ENCODE measurements at places on chromosomes 7 and 10.

GRCh38 chr10:77638321-77639101, 903 bp upstream of the KCNMA1 start:
- no peak for DNase-seq

GRCh38 chr10:78550090-78550489, 516.4 kb downstream of the RPS24 start:
- DNase-seq: no peak

DNA sequence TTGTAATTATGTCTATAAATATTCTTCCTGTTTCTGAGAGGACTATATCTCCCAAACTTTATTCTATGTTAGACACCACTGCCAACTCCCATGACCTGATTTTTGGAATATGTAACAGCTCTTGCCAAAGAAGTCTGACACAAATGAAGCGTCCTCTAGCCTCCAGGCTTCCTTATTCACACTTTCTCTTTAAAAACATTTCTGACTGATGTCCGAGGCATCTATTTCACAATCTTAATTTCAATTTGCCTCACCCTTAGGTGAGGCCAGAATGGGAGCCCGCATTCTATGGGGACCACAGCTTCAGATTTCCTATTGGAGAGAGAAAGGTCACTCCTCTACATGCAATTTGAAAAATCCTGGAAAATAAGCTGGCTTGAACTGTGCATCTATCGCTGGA, 873.2 kb downstream of the GATA3 start:
- DNase-seq: no peak

DNA sequence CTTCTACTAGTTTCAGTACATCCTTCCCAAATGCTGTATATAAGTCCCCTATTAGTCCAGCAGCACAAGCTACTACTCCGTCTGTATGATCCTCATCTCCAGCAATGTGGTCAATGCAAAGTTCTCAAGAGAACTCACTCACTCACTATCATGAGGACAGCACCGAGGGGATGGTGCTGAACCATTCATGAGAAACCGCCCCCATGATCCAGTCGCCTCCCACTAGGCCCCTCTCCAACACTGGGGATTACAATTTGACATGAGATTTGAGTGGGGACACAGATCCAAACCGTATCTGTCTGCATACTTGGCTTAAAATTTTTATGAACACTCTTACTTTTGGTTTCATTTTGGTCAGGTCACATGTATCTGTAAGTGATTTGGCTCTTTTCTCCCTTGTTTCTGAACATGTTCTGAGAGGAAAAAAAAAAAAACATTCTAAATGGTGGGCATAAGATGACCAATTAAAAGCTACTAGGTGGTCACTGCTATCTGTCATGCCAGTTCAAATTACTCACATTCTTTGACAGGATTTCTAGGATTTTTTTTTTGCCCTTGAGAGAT, 60.1 kb downstream of the ZNF783 start:
- DNase-seq: no peak

DNA sequence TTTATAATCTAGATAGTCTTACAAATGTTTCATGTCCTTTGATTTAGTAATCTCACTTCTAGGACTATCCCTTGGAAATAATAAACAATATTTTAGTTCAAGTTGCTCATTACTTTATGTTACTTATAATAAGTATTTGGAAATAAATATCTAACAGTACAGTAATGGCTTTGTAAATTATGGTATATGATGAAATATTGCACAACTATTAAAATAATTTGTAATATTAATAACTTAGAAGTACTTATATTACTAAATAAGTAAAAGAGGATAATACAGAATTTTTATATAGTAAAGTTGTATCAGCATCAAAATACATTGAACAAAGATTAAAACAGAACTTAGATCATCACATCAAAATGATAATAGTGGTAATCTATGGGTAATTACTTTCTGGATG, 41.1 kb downstream of the SP4 start:
- DNase-seq: no peak

DNA sequence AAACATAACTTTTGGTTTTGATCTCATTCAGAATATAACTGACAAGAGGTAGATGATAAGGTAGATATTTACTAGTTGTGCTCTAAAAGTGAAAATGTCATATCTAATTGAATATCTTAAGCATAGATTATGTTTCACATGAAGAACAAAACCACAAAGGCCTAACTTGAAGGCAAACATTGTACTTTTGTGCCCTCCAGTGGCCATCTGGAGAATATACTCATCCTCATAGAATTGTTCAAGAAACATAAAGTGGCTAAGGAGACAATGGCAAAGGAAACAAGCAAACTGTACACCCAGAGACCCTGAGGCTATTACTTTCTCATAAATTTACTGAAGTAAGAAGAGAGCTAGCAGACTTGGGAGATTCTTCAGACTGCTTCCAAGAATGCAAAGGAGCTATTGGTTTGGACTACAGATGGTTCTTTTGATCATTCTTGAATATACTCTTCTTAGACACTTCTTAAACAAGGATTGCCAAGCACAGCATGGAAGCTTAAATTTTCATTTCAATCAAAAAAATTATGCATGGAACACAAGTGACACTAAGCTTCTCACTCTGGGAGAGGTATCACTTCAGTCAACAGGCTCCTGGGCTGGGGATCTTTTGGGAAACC, 98.2 kb upstream of the DKK1 start:
- no peak for DNase-seq

- peak; percentile 93 for DNase-seq
Measured at GRCh38 chr10:7408291-7409044, 2.4 kb downstream of the SFMBT2 start.

GRCh38 chr7:10759120-10759519, 214.6 kb upstream of the PHF14 start:
- no peak for DNase-seq

DNA sequence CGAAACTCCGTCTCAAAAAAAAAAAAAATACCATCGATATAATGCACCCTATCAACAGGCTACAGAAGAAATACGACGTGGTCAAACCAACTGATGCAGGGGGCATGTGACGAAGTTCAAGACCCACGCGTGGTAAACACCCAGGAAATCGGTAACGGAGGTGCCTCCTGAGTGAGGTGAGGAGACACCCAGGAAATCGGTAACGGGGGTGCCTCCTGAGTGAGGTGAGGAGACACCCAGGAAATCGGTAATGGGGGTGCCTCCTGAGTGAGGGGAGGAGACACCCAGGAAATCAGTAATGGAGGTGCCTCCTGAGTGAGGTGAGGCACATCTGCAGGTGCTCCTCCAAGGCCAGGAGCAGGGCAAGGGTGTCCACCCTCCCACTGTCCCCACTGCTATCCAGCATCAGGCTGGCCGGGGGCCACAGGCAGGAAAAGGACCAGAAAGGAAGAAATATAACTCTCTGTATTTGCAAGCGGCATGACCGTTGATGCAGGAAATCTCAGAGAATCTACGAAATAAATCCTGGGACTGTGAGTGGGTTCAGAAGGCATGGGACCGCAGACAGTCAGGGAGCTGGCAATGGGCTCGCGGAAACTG, 10.7 kb upstream of the GPR146 start:
- DNase-seq: no peak

- DNase-seq: no peak
Measured at GRCh38 chr7:133248901-133249300, 4.0 kb upstream of the EXOC4 start.

DNA sequence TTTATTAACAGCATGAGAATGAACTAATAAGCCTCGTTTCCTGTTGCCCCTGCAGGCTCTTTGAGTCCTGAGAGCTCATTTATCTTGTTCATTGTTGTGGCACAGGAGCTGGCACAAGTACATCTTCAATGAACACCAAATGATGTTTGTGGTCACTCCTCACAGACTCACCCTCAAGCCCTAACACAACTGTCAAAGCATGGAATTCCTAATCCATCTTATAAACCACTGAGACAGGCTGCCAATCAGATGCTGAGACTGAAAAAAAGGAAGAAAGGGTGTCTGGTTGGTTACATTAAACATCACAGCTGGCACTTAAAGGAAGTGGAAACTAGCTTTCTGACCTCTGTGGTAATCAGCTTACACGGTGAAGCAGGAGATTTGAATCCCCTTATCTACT, 7.7 kb upstream of the CCDC172 start:
- DNase-seq: no peak

GRCh38 chr10:72353028-72353964, 1.4 kb downstream of the DNAJB12 start:
- no peak for DNase-seq

DNA sequence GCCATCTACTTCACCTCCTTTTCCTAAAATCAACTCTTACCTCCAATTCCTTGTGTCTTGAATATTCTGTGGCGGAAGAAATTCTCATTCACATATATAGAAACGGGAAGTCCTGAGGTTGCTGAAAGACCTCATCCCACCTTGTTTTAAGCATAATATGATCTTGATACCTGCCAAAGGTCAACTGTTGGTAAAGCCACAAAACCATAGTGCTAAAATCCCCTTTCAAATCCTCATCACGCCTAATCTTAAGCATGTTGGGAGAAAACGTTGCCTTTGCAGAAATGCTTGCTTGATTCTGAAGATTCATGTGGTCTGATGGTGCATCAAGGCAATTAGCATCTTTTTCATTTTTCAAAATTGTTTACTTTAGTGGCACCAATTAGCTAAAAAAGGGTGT, 8.5 kb downstream of the ANKRD22 start:
- no peak for DNase-seq

- DNase-seq: no peak
Measured at GRCh38 chr7:85520175-85520574, 333.3 kb upstream of the SEMA3D start.

GRCh38 chr7:155453296-155454182, 4.4 kb upstream of the EN2 start:
- DNase-seq: no peak

- no peak for DNase-seq
Measured at GRCh38 chr10:59917922-59918321, 11.6 kb upstream of the CCDC6 start.

DNA sequence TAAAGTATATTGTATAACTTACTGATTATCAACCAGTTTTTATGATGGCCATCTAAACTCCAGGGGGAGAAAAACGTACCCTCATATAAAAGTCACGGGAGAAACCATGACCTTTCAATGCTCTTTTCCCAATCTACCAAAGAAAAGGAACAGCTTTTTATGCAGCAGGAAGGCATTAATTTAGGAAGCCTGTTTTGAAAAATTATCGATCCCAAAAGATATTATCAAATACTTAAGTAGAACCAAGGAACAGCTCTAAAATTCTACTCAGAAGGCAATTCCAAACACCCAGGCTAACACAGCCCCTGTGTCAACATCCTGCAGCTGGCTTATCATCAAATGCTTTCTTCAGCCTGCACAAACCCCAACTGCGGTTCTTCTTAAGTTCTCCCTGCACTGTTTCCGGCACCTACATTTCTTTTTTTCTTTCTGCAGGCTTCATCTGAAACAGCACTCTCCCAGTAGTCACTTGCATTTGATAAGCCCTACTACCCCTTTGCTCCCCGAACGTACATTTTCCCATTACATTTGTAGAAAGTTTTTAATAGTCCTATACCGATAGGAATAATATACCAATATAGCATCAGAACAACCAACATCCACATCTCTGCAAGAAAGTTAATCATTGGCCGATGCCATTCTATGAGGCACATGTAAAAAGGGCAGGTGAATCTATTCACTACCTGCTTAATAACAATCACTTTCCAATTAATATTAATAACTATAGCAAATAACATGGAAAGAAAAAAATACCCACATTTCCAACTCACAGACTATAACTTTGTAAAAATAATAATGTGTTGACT, 47.9 kb downstream of the PIP4K2A start:
- DNase-seq: no peak

- DNase-seq: no peak
Measured at GRCh38 chr10:71233482-71233892, 21.1 kb downstream of the UNC5B start.

GRCh38 chr7:130351791-130352090, 7.1 kb downstream of the CPA5 start:
- no peak for DNase-seq
